ENCODE measurements at places on chromosomes 11 and 22.

DNA sequence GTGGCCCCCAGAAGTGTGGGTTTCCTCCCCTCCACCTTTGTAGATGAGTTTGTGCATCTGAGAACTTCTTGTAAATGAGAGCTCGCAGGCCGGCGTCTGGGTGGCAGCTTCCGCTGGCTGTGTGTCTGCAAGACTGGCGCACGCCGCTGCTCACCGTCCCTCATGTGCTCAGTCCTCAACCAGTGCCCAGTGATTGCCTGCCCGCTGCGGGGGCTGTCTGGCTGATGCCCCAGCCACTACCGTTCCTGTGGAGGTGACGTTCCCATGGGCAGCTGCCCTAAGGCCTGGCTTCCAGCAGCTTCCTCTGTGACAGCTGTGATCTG lies 8.8 kb downstream of the TBX1 start:
- peak; percentile 11 for DNase-seq

- DNase-seq: no peak
Observed at GRCh38 chr11:70315716-70316115, 45.2 kb downstream of the PPFIA1 start.

DNA sequence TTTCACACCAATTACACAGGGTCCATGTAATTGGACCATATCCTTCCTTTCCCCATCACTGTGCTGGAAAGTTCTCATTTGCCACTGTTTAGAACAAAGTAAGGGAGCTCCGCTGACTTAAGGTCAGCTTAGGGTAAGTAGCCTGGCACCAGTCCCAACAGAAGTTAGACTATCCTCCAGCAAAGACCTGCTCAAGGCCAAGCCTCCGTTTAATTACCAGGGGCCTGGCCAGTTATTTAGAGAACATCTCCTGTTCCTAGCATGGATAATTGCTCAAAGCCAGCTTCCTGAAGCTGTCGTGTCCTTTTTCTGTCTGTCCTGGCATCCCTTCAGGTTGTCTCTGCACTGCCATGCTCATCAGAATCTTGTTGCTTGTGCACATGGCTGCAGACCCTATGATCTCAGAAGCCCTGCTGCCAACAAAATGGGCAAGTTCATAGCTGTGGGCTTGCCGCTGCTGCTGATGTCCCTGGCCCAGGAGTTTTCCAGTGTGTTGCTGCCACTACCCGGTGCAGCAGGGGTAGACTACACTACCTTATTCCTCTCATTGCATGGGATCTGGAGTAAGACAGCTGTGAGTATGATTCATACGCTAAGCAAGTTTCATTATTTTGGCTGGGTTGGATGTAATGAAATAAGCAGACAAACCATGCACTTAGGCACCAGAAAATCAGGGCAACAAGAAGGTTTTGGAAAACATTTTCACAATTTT lies 8.1 kb downstream of the OR8A1 start:
- DNase-seq: peak; percentile 49

DNA sequence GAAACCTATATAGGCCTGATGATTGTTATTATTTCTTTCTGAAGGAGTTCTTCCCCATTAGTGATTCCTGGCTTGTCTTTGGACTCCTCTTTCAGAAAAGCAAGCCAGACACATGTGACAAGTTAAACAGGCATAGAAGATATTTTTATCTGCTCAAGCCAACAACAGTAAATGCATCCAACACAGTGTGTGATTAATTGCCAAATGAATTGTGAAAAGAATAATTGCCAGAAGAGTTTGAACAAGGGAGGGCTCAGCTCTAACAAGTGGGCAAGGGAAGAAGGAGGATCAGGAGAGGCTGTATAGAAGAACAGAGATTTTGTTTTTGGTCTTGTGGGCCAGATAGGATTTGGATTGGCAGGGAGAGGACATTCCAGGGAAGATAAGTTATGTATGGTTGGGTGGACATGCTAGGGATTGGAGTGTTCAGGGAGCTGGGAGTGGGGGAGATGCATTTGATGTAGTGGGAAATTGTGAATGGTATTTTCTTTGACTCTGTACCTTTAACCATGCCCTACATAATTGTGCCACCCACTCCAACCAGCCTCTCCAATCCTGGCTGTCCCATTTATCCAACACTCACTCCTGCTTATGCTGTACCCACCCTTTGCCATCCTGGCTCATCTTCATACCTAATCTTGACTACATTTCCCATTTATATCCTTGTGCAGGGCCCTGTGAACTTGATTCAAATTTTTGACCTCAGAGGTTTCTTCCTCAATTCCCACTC lies 172.8 kb downstream of the RRAS2 start:
- DNase-seq: no peak

DNA sequence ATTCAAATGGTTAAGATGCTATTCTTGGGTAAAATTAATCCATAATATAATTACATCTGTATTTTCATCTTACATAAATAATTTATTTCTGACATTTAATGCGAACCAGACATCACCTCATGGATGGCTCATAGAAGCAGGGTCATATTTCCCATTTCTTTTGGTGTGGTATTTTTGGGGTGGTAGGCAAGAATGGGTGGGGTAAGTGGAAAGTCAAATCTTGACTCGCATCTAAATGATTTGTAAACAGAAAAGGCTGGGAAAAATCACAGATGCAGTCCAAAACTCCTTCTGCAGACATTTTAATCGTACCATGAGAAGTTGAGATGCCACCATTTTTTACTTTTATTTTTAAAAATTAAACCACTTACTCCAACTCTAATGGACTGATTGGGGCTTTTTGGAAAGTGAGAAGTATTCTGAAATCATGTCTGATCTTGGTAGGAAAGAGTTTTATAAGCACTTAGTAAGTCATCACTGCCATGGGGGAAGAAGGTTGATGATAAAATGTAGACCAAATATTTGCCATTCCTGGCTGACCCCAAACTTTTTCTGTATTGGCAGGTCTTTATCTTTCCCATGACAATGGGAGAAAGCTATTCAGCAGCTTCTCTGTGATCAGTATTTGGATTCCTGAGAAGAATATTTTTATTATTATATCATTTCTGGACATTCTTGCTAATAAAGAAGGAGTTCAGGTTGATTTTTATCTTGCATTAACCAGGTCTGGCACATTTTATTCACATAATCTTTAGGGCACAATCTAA lies 47.2 kb upstream of the BLID start:
- DNase-seq: no peak
